Hematopoietic multipotent progenitor cell treated with erythropoietin and hydrocortisone succinate and interleukin-3 and kit ligand, for 6 days (in vitro differentiated cells): ENCODE measurements at places on chromosomes 3 and 15.

GRCh38 chr15:89359471-89360293 lies 25.1 kb upstream of the POLG start:
- no peak for DNase-seq

DNA sequence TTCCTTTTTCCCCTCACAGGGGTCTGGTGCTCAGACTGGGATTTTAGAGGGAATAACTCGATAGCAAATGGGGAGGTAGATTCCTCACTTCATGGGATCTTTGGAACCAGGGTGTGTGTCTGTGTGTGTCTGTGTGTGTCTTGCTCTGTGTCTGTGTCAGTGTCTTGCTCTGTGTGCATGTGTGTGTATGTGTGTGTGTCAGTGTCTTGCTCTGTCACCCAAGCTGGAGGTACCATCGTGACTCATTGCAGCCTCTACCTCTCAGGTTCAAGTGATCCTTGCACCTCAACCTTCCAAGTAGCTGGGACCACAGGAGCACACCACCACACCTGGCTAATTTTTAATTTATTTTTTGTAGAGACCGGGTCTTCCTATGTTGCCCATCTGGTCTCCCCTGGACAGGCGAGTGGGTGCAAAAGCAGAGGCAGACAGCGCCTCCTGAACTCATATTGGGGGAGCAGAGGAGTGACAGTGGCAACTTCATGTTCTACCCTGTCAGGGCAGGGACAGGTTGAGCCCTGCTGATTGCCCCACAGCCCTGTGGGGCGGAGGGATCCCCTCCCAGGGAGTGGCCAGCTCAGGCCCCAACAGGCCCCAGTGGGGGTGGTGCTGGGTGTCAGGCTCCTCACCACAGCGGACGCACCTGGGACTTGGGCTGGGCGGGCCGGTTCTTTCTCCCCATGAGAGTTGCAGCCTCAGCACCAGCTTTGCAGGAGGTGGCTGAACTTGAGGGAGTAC lies 10.4 kb upstream of the SEMA4B start:
- peak; percentile 80 for DNase-seq

GRCh38 chr3:30333903-30334302 lies 272.5 kb upstream of the TGFBR2 start:
- DNase-seq: no peak

DNA sequence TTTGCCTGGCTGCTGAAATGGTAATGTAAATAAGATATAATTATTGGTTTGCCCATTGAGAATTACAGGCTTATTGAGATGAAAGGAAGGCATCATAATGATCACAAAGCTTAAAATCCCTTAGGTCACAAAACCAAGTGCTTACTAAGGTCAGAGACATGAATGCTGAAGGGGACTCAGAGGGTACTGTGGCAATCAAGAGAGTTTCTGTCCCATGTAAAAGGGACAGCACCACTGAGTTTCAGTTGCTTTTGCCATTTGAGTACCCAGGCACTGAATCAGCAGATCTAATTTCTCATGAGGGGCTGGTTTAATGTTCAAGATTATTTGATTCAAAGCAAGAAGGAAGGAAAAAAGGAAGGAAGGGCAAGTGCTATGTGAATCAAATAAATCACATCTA lies 127.0 kb downstream of the PLOD2 start:
- no peak for DNase-seq

DNA sequence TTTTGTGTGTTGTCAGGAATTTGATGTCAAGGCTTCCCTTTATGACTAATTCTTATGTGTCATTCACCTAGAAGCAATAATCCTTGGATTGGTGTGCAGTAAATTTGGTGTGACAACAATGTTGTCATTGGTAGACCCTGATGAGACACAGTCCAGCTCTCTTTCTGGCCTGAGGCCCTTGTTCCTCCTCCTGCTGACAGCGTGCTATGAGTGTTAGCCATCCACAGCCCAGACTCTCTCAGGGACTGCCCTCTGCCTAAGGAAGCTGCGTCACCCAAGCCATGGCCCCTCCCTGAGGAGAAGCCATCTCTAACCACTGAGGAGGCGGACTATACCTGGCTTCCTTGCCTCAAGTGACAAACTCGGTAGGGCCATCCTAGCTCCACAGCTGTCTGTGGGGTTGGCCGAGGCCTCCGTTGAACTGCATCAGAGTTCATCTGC lies 13.3 kb upstream of the TM4SF1 start:
- DNase-seq: no peak

GRCh38 chr15:31158858-31159569 lies 57.5 kb upstream of the TRPM1 start:
- no peak for DNase-seq

GRCh38 chr3:110687138-110687537 lies 384.5 kb upstream of the NECTIN3 start:
- DNase-seq: no peak

DNA sequence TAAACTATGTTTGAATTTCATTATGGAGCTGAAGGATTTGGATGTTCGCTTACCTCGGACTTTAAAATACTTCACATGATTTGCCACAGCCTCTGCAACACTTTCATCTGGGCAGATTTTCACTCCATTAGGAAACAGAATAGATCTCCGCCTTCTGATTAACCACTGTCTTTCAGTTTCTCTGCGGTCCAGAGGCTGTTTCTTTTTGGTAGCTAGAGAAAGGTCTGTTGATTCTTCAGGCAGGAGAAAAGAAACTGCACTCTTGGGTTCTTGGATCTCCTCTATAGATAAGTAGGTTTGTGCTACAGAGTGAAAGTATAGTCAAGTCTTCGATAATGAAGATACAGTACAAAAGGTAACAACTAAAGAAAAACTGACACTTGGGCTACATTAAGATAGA lies 844 bp downstream of the IMPG2 start:
- DNase-seq: no peak

DNA sequence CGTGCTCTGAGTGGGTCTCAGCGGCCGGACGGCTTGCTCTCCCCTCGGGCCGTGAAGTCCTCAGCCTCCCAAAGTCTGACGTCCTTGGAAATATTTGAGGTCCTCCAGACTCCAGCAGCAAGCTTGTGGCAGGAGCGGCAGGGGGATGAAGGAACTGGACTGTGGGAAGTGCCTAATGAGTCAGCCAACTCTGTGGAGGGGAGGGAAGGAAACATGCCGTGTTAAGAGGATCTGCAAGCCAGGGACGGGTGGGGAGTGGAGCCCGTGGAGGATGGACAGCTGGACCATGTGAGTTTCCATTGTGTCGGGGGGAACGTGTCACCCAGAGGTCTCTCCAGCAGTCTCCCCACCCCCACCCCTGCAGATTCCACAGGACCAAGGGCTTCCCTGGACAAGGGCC lies 39.4 kb upstream of the IDH2 start:
- no peak for DNase-seq

DNA sequence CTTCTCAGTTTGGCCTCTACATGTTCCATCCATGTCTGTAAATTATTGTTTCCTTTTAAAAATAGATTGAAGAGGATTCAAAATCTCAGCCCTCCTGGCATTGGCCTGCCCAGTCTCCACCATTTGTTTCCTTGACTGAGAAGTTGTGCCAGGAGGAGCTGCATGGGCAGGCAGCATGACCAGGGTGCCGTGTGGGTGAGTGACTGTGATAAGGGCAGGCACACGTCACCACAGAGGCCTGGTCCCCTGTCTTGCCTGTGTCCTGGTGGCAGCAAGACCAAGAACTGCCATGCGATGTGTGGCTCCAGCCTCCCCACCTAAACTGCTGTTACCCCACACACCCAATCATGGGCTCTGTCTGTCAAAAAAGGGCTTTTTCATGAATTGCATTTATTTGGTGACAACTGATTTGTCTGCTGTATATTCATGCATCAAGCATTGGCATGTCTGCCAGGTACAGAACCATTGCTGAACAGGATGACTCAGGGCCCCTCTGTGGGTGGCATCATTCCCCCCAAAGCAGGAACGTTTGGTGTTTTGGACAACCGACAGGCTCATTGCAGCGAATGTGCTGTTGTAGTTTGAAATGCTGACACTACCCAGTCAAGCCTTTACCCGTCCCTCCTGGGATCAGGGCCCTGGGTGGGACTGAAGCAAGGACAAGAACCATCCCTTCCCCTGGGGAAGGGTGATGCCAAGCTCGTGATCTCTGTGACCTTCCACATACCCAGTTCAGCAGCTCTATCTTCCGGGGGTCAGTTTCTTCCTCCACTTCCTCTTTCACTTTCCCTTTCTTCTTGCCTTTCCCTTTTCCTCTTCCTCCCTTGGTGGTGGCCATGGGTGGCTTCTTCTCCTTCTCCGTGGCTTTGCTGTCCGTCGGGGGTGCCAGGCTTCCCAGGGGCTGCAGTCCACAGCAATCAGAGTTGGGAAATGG lies 51.6 kb downstream of the TRPM1 start:
- peak; percentile 15 for DNase-seq

DNA sequence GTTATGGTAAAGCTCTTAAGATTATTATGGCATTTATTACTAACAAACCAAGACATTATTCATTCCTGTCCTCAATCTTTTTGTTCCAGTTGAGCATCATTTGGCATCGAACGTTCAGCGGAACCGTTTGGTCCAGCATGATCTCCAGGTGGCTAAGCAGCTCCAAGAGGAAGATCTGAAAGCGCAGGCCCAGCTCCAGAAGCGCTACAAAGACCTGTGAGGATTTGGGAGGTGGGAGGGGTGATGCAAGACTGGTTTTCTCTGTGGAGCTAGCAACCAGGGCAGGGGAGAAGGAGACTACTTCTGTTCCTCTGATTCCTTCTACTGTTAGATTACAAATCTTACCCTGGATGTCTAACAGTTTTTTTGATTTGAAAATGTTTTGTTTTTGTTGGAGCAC lies 27.6 kb upstream of the UTS2B start:
- DNase-seq: no peak

- no peak for DNase-seq
Measured at GRCh38 chr3:105656651-105657504, 211.9 kb downstream of the CBLB start.

DNA sequence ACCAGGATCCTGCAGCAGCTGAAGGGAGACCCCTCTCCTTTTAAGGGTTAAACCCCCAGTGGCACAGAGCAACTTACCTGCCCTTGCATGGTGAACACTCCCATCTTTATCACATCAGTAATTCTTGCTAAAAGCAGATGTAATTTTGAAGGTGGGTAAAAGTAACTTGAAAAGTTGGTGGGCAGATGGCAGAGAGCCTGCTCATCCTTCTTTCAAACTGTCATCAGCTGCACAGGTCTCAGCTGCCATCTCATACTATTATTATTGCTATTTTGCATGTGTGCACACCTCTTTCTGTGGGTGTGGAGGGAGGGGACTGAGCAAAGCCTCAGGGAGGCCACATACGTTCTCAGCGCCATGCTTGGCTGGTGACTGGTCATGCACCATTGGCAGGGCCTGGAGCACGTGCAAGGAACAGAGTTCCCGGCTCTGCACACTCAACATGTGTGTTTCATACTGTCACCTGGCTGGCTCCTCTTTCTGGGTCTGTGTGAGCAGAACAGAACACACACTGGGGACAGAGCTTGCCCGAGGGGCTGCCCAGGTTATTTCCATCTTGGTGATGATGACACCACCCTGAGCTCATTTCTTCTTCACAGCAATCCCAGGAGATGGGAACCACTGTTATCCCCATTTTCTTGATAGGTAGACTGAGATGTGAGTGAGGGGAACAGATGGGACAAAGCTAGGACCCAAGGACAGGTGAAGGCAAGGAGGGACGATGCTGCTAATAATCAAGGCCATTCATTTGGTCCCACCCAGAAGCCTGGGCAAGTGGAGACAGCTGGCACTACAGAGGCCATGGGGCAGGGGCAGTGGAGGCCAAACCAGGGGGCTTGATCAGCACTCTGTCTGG lies 95.8 kb upstream of the KLF13 start:
- no peak for DNase-seq

DNA sequence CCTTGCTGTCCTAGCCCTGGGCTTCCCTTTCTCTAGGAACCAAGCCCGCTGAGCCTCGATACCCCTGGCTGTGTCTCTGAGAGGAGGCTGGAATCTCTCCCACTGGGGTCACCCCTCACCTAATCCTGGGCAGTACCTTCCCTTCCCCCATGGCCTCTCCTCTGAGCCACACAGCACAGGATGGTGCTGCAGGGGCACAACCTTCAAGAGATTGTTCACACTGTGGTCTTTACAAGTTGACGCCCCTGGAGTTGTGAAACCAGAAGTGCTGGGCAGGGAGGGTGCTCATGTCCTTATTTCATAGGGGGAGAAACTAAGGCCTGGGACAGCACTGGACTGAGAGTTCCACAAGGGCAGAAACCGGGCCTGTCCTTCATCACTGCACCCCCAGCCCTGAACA lies 70.9 kb upstream of the TMEM115 start:
- no peak for DNase-seq

- DNase-seq: no peak
Measured at GRCh38 chr15:71364117-71364584, 248.9 kb downstream of the THSD4 start.

GRCh38 chr3:99487894-99488293 lies 150.5 kb upstream of the COL8A1 start:
- no peak for DNase-seq

- no peak for DNase-seq
Measured at GRCh38 chr3:123449997-123450604, 1.2 kb upstream of the ADCY5 start.
